ENCODE measurements at places on chromosomes 13 and 19.

DNA sequence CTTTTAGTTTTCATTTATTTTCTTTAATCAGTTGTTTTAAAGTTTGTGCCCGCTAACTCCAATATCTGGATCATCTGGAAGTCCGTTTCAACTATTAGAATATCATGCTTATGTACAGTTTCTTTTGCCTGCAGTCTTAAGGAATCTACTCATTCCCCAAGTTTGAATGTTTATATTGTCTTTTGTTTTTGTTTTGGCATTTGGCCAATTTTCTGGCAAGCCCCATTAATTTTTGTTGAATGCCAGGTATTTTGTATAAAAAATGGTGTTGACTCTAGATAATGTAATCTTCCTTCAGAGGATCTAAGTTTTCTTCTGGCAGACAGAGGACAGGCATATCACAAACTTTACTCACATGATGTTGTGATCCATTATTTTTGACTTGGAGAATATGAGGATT lies 11.1 kb upstream of the ZNF235 start:
- no peak for DNase-seq

DNA sequence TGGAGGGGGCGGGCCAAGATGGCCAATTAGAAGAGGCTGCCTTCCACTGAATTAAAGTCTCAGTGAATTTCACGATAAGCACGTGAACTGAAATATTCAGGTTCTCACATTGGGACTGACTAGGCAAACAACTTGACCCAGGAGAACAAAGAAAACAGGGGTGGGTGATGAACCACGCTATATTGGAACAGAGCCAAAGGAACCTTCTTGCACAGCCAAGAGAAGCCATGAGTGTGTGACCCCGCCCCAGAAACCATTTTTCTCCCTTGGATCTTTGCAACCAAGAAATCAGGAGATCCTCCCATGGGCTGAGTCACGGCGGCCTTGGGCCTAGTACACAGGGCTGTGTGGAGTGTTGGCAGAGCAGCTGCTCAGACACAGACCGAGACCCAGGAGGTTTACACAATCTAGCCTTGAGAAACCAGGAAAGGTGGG lies 36.8 kb downstream of the ERICH4 start:
- no peak for DNase-seq

GRCh38 chr13:101579281-101579802 lies 126.9 kb downstream of the ITGBL1 start:
- DNase-seq: no peak

DNA sequence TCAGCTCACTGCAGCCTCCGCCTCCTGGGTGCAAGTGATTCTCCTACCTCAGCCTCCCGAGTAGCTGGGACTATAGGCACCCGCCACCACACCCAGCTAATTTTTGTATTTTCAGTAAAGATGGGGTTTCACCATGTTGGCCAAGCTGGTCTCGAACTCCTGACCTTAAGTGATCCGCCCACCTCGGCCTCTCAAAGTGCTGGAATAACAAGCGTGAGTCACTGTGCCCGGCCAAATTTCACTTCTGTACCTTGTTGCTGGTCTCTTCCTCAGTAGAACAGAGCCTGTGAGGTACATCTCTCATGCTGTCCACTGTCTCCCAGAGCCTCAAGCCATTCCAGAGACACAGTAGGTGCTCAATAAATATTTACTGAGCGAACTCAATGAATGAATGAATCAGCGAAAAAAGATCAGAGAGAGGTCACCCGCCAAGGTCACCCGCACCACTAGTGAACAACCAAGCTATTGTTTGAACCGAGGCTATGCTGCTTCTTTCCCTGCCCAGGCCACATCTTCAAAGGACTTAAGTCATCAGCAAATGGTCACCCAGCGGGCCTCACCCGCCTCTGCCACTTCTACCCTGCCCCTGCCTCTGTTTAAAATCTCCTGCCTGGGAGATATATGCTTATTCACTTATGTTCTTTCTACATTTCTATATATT lies 9.3 kb downstream of the TMEM143 start:
- DNase-seq: no peak

DNA sequence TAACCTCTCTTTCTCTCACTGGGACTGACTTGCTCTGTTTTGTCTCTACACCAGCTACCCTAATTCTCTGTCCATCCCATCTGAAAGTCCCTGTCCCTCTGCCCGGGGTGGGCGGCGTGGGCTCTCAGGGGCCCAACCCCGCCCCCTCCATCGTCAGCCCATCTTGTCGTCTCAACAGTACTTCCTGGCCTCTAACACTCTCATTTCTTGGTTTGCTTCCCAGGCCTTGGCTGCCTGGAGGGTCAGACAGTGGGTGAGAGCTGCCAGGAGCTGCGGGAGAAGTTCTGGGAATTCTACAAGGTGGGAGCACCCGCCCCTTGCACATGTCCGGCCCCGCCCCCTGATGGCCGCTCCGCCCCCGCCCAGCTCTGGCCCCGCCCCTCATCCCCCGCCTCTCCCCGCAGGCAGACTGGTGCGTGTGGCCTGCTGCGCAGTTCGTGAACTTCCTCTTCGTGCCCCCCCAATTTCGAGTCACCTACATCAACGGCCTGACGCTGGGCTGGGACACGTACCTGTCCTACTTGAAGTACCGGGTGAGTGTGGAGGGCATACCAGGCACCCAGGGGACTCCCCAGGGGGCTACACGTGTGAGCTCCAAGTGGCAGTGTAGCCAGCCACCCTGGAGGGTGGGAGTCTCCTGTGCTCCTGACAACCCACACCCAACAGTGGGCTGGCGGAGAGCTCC lies 1.7 kb downstream of the MPV17L2 start:
- no peak for DNase-seq

All from stimulated activated CD4-positive, alpha-beta T cell treated with anti-CD3 and anti-CD28 coated beads, Interleukin-1b, Interleukin-23, amount 100 ng/mL, for 1 hour (primary cell).